ENCODE measurements at places on chromosomes 5 and 9. TPM values are rescaled to one million over a fixed set of nuclear protein-coding genes. Genes with fewer than 3 reads are reported as not detected.

- DNase-seq, result no peak
These were observed 14.4 kb downstream of the SH3PXD2B start for GRCh38 chr5:172439785-172440477.

DNA sequence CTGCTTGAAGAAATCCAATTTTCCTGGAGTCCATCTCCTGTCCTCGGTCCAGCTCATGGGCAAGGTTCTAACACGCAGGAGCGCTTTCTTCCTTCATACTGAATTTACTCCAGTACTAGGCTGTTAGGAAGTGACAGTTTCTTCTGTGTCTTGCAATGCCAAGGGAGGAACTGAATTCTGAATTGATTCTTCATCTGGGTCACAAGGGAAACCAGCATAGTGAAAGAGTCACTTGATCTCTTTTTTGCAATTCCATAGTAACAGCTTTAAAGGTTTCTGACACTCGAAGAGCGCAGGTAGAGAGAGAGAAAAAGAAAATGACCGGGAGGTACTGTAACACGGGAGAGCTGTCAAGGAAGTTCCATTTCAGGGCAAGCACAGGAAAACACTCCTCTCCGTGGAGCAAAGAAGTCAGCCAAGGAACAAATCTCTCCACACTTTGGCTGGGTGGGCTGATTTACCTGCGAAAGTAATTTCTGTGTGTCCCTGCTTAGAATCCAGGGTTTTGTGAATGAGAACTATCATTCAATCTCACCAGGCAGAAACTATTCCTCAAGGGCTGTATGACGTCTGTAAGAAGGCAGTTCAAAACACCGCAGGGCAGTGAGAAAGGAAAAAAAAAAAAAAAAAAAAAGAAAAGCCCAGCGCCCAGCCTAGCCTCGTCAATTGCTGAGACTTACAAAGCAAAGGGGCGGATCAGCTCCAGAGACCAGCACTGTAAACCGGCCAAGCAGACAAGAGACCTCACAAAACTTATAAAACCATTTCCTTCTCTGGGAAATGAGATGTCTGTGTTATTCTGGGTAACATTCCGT is 617.8 kb downstream of the PDE4D start:
- no peak for DNase-seq

- no peak for DNase-seq
These were observed 92.1 kb upstream of the PHYKPL start for GRCh38 chr5:178324481-178325310.

DNA sequence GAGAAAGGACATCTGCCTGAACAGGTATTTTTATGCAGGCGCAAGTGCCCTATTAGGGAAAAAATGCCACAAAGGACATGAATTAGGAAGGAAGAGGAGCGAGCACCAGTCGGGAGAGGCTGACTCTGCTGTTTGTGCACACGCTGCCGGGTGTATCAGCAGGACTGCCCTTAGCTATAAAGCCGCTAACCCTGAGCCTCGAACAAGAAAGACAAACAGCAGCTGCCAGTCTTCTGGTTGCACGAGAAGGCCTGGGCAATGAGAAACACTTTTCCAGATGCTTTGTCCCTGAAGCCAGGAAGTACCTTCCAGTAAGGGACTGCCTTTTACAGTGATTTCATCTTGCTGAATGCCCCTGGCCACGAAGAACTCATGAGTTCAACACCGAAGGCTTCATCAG is 12.6 kb downstream of the QSOX2 start:
- DNase-seq, result no peak

- no peak for DNase-seq
These were observed 52.6 kb upstream of the RUFY1 start for GRCh38 chr5:179497636-179498340.

GRCh38 chr5:78447775-78448424 is 87.5 kb downstream of the SCAMP1 start:
- DNase-seq, result no peak

DNA sequence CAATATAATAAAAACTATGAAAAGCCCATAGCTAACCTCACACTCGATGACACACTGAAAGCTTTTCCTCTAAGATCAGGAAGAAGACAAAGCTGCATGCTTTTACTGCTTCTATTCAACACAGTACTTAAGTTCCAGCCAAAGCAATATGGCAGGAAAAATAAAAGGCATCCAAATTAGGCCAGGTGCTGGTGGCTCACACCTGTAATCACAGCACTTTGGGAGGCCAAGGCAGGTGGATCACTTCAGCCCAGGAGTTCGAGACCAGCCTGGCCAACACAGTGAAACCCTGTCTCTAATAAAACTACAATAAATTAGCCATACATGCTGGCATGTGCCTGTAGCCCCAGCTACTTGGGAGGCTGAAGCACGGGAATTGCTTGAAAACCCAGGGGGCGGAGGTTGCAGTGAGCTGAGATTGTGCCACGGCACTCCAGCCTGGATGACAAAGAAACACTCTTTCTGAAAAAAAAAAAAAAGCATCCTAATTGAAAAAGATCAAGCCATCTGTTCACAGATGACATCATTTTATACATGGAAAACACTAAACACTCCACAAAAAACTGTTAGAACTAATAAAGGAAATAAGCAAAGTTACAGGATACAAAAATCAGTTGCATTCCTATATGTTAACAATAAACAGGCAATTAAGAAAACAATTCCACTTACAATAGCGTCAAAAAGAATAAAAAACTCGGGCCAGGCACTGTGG is 17.9 kb downstream of the ZFR start:
- DNase-seq, result no peak

DNA sequence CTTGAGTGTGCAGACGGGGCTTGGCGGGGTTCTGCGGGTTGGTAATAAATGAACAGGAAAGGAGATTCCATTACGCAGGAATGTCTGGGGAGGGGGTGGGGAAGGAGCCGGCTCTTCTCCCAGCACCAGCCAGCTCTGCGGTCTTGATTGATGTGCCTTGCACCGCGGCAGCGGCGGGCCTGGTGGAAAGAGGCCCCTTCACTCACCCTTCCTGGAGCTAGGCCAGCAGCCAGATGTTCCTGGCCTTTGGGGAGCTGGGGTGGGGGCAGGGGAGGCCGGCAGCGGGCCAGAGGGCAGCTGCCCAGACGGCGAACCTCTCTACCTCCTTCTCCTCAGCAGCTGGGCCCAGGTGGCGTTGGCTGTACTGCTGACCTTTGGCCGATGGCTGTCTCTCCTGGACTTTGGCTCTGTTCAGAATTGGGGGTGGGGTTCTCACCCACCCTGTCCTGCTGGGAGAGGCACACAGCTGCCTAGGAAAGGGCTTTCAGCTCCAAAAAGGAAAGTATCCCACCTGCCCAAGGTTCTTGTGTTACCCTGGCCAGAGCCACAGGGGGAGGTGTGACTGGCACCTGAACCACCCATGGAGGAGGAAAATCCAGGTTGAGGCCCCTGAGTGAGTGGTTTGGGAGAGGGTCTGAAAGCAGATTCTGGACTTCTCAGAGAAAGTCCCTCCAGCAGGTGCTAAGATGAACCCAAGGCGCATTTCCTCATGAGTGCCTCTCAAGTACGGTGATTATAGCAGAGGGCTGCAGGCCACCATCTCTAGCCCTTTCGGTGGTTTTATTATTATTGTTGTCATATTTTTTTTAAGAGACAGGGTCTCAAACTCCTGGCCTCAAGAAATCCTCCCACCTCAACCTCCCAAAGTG is 58.0 kb upstream of the SYNPO start:
- no peak for DNase-seq

DNA sequence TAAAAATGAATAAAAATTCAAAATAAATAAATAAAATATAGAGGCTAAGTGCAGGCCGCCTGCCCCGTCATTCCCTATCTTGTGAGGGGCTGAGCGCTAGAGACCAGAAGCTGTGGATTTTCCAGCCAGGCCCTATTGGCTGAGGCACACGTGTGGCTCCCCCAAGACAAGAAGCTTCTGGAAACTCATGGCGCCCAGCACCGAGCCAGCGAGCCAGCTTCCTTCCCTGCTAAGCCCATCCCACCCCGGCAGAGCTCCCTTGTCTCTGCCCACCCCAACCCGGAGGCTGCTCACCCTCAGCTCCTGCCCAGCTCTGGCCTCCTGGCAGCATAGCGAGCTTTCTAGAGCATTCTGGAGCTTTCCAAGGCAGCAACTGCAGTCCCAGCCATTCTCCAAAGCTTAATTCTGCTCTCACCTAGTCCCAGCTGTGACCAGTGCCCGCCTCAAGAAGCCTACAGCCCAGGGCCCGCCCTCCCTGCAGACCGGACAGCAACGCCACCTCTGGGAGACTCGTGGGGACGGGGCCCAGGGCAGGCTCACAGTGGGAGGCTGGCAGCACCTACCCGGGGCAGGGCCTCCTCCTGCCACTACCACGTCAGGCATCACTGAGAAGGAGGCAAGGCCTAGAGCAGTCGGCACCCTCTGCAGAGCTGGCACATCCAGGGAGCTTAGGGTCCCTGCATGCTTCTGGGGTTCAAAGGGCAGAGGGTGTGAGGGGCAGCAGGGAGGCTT is 23.2 kb upstream of the TMEM250 start:
- DNase-seq, result no peak

DNA sequence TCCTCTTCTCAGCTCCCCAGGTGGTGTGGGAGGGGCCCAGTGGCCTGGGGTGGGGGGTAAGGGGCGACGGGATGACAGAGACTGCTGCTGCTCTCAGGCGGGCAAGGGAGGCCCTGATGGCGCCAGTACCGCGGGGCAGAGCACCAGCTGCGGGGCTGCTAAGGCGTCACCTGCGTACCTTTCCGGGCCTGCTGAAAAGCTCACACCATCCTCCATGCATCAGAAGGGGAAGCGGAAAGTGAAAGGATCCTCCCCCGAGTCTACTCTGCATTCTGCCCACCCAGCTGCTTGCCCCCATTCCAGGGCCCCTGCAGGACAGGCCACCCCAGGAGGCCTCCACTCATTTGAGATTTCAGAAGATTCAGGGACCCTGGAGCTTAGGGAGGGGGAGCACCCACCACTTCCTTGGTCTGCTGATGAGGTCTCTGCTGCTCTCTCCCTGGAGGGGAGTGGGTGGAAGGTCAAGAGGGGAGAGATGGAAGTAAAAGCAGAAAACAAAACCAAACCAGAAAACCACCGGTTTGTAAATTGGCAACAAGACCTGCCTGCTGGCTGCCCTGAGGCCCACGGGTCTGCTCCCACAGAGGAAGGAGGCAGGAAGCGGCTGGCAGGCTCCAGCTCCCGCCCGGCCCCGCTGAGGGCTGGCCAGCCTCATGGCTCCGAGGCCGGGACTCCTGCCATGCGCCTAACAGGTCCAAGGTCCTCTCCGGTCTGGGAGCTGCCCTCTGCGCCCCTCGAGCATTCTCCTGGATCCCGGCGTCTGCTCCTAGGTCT is 33.6 kb downstream of the PRRT1B start:
- no peak for DNase-seq

Gene EXOSC2
- total RNA-seq, result 38.9 TPM

Gene SLC9A3
- total RNA-seq, result 6.4 TPM

Gene ARID3C
- 0.26 TPM for total RNA-seq

Gene IL9
- total RNA-seq, result not detected

All from type B pancreatic cell (in vitro differentiated cells).